ENCODE measurements at places on chromosomes 4 and X.

DNA sequence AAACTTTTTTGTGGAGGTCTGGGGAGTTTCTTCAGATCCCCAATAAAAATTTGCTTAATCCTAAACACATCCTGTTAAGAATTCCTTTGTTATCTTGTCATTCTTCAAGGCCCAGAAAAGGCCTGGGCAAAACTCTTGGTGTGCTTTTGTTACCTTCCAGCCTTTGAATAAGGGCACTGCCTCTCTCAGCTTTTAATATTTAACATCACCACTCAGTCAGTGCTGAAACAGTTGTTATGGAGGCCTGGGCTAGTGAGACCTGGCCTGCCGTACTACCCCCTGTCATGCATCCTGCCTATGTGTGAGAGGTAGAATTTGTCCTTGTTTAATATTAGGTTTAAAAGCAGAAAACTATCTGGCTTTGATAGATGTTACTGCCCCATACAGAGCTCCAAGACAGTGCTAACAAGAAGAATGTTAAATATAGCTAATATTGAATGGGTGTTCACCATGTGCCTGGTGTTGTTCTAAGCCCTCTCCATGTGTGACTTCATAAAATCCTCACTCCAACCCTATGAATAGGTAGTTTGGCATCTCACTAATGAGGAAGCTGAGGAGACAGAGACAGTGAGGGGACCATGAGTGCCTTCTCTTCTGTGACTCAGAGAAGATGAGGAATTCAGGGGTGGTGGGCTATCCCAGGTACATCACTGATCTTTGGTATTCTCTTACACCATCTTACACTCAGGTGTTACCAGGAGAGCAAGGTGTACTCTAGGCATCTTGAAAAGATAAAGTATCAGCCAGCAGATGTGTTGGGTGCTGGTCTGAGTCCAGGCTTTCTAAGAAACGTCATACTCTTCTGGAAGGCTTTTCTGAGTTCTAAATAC, 6.2 kb downstream of the PPP1R2C start:
- DNase-seq, result no peak

DNA sequence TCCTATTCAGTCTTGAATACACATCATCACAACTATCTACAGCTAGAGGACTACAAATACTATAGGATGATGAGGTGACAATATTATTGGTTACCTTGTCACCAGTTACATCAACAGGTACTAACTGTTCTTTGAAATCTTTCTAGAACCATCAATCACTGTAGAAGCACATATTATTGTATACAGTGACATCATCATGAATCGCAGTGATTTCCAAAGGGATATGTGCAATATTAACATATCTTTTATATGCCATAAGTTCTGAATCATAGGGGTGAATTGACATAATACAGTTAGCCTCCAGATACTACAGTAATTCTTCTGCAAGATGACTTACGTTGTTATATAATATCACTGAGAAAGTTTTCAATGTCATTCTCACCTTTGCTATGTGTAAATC, 105.2 kb upstream of the HPGD start:
- no peak for DNase-seq

GRCh38 chrX:49282647-49283011, 13.0 kb downstream of the PPP1R3F start:
- DNase-seq, result no peak

DNA sequence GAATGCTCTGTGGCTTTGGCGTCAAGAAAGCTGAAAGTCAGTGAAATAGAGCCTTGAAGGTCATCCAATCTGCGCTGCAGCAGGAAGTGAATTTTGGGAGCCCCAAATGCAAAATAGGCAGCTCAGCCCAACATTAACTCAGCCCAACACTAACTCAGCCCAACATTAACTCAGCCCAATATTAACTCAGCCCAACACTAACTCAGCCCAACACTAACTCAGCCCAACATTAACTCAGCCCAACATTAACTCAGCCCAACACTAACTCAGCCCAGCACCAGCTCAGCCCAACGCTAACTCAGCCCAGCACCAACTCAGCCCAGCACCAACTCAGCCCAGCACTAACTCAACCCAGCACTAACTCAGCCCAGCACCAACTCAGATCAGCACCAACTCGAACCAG, 71.5 kb downstream of the SORBS2 start:
- DNase-seq, result no peak

DNA sequence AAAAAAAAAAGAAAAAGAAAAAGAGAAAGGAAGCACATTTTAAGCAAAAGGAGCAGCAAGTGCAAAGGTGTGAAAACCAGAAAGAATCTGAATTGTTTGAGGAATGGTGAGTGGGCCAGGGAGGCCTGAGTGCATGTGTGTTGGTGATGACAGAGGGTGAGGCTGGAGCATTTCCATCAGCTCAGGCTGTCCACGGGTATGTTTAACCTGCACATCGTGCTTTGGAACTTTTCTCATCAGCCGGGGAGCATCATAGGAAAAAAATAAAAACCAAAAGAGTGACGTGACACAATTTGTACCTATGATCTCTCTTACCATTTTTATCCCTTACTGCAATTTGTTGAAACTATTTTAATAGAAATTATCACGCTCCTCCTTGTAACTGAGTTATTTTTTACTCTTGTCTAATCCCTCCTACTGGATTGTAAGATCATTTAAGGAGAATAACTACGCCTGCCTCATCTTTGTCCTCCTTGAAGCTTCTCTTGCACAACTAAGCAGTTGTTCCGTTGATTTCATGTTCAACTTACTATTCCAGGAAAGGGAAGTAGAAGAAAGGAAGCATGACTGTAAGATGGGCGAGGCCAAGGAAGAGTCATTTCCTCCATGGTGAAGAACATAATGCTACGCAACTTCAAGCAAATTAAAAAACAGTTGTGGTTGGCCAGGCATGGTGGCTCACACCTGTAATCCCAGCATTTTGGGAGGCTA, 7.0 kb downstream of the PALLD start:
- DNase-seq, result no peak

DNA sequence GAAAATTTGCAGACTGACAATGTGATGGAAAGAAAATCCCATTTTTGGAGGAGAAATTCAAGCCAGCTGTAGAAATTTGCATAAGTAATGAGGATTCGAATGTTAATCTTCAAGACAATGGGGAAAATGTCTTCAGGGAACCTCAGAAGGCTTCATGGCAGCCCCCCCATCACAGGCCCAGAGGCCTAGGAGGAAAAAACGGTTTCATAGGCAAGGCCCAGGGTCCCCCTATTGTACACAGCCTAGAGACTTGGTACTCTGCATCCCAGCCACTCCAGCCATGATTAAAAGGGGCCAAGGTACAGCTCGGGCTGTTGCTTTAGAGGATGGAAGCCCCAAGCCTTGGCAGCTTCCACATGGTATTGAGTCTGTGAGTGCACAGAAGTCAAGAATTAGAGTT, 303.6 kb upstream of the PCDH7 start:
- no peak for DNase-seq

DNA sequence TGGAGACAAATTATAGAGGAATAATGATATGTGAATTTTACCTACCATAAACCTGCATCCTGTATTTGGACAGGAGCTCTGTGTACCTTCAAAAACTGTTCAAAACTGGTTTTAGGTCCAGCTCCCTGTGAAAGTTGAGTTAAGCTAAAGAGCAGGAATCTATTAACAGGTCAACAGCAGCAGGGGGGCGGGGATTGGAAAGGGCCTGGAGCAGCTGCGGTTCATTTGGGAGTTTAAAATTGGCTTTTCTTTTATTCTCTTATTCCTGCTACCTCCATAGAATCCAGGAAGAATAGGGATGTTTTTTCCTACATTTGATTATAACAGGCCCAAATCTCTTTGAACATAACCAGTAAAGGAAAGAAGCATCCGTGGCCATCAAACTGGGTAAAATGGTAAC, 23.8 kb downstream of the SHROOM3 start:
- no peak for DNase-seq

GRCh38 chr4:67201334-67201733, 344.0 kb downstream of the CENPC start:
- no peak for DNase-seq

GRCh38 chr4:133148690-133149363, at the start of gene PCDH10:
TSS of gene PCDH10 (plus strand) at chr4:133149294. CDS start at chr4:133150141, 847 bp downstream.
- peak; percentile 90 for DNase-seq

DNA sequence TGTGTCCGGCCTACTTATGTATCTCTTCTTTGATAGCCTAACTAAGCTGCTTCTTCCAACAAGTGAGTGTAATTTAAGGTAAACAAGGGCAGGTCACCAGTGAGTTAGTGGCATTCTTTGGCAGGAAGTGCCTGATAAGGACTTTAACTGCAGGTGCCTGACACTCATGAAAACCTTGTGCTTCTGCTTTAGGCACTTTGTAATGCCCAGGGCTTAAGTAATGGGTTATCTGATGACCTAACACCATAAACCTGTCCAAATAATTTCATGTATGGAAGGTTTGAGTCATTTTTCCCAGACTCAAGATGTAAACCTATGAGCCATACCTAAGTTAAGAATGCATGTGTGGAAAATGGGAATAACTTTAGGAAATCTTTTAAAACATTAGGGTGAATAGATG, 43.0 kb downstream of the BCOR start:
- DNase-seq, result no peak

GRCh38 chr4:3128976-3129375, 54.5 kb downstream of the HTT start:
- DNase-seq, result no peak

DNA sequence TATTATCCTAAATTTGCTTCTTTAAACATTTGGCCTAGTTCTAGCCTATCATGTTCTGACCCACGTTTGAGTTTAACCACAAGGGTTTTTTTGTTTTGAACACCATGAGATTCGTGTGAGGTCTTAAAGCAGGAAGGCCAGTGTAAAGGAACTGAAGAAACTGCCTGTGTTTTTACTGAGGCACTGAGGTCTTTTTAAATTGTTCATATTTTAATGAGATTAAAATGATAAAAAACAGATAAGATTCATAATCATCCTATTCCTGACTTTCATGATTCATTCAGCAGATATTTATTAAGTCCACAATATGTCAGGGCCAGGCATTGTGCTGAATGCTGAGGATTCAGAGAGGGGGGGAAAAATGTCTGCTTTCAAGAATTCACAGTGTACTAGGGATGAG, 3.2 kb downstream of the RPS6KA3 start:
- no peak for DNase-seq

DNA sequence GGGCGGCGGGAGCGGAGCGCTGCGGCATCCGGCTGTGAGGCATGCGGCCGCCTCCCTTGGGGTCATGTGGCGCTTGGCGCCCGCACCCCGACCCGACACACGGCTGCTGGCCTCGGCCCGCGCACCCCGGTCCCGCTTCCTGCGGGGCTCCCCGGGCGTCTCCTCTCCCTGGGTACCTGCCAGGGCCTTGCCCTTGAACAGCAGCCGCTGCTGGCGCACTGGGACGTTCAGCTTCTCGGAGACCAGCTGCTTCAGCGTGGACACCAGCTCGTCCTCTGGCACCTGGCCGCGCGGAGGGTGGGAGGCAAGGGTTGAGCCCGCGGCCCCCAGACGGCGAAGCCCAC, 391 bp downstream of the UBL4A start:
- no peak for DNase-seq

GRCh38 chrX:131975851-131976250, 47.3 kb upstream of the STK26 start:
- no peak for DNase-seq

GRCh38 chr4:176270669-176271068, 1.6 kb upstream of the ASB5 start:
- no peak for DNase-seq

DNA sequence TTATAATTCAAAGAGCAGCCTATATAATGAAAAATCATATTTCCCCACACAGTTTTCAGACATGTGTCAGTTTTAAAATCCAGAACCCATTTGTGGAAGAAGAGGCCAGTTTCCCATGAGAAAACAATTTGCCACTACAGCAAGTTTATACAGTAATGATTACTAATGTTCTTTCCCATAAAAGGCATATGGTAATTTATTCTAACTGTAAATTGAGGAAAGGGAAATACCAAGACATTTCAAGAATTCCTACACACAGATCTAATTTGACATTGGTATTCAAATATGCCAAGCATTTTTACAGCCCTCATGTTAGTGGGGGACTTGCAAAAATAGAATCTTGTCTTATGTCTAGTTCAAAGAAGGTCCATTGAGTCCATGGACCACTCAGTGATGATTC, 1368.6 kb downstream of the FSTL5 start:
- no peak for DNase-seq

- DNase-seq, result no peak
These were observed 213.8 kb upstream of the RADX start for GRCh38 chrX:106397788-106398538.

DNA sequence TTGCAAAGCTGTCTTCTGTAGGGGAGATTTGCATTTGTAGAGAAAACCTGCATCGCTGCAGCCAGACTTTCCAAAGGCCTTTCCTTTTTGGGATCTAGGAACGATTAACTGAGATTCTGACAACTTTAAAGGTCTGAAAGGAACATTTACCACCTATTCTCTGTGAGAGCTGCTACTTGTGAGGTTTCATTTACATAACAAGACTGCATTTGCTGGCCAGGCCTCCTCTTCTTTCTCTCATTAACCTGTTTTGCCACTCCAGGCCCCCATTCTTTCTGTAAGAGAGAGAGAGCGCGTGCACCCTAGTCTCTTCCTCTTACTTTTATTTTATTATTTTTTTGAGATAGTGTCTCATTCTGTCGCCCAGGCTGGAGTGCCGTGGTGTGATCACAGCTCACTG, 31.6 kb downstream of the TMEM31 start:
- DNase-seq, result no peak

DNA sequence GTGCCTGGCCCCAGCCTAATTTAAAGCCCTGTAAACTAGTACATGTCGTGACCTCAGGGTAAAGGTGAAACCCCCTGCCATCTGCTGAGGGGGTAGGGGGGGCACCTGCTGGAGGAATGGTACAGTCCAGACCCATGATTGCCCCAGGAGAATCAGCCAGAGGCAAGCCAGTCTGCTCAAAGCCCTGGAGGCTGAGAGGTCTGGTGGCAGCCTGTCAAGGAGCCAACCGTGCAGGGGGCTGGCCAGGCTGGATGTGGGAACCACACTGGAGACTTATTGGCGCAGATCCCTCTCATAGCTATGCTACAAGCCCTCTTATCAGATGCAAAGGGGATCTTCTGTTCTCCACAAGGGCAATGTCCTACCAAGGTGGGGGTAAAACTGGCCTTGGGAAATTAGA, 31.4 kb upstream of the PJA1 start:
- DNase-seq, result no peak

GRCh38 chr4:8676676-8677075, 84.1 kb downstream of the CPZ start:
- DNase-seq, result no peak

GRCh38 chrX:56232221-56233082, at the start of gene KLF8:
TSS of gene KLF8 (plus strand) at chrX:56232356. CDS start at chrX:56233335, 979 bp downstream.
- DNase-seq, result no peak

DNA sequence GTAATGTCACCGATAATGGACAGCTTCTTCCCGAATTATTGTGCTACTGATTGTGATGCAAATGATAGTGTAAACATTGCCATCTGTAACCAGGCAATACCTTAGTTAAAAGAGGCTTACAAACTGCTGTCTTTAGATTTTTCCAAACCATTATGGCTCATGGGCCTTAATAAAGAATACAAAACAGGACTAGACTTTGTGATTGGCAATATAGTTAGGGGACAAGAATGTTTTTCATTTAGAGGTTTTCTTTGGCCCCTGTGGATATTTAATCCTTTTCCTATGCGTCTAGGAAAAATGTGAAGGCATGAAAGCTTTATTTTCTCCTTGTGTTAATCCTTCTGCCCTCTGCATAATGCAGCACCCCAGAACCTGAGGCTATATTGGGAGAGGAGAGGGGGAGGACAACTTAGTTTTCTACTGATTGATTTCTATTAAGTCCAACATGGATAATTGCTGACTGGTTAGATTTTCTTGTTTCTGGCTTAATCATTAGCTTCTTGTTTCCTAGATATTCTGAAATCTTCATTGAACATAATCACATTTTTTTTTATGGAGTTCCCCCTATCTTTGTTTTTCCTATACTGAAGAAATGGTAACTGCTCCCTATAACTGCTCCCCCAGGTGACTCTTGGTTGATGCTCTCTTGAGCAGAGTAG, 1.9 kb downstream of the PRPS1 start:
- no peak for DNase-seq

Measured in right renal pelvis (tissue), 4 donors.